ENCODE measurements at places on chromosomes 3 and 15.

GRCh38 chr15:58608711-58609110, 140.8 kb downstream of the ADAM10 start:
- no peak for DNase-seq

DNA sequence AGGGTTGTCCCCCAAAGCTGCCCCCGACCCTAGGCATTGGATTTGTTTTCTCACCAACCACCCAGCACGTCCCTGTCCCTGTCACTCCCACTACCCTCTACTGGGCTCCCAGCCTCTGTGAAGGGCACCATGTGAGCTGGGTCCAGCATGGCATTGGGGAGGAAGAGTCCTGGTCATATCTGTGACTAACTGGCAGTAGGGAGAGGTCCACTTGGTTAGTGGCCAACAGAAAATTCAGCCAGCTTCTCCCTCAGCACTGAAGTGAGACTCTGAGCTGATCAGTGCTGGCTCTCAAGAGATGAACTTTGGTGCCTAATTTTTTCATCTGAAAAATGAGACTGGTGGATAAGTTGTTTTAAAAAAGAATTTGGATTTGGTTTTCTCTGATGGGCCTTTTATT, 11.3 kb upstream of the KIF23 start:
- no peak for DNase-seq

DNA sequence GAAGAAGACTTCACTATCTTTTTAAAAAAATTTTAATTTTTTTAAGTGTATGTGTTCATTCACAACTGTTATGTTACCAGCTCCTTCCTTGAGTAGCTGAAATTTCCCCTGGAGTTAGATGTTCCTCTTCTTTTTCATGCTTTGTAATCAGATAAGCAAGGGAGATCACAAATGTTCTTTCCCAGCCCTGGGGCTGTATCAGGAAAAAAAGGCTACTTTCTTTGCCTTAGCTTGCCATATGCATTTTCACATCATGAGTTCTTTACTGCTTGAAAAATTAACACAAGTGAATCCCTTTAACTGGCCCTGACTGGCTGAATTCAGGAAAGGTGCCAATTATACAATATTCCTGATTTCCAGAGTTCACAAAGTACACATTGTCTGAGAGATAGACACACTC, 353.2 kb upstream of the ATP11B start:
- no peak for DNase-seq

DNA sequence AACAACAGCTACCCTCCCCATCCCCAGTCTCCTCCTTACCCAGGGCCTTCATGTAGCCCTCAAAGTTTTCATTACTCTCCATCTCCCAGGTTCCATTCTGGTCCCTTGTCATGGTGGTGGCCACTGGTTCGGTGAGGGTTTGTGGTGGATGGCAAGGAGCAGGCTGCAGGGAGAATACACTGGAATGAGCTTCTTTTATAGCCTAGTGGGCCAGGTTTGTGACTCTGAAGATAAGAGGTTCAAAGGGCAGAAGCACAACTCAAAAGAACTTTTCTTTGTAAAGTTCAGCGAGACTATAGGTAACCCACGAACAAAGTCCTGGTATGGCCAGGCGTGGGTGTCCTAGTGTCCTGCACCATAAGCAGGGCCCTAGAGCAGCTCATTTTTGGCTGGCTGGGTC, at the start of gene RBP2:
Gene RBP2 (minus strand): TSS at position 169 of the 400 bp plus-strand sequence. CDS start 57 bp downstream, at position 112.
- DNase-seq, result no peak

DNA sequence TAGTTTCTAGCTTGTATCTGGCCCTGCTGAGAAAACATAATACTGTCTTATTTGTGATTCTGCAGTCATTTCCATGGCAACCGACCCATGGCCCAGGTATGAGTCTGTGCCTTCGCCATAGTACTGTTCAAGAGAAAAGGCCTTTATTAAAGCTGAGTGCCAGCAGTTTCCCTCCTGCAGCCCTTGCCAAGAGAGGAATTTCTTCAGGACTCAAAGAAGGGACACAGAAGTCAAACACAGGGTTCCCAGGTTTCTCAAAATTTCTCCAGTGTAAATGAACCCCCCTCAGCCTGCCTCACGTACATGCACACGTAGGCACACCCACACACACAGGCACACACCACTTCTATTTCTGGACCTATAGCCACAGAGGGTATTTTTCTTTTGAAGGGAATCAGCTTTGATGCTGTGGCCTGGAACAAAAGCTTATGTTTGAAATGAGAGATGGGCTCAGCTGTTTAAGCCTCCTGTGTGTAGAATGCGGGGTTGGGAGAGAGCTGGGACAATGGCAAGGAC, 269.2 kb downstream of the PDCD6IP start:
- no peak for DNase-seq

All from amniotic stem cell (primary cell).